ENCODE measurements at places on chromosomes 6 and 20. TPM values are rescaled to one million over a fixed set of nuclear protein-coding genes. Genes with fewer than 3 reads are reported as not detected.
A peak's percentile ranks its signal among the peaks of the same experiment; 100 is the strongest.

- no peak overlapping the region for H3K4me3 ChIP-seq
- H3K36me3 ChIP-seq = no peaks in the 10 kb centered on the region
- H3K27ac ChIP-seq = no peak overlapping the region
- peak; percentile 83 for DNase-seq
- H3K4me1 ChIP-seq = no peaks in the 10 kb centered on the region
Observed at GRCh38 chr6:39865011-39865888, 69.0 kb downstream of the MOCS1 start.

GRCh38 chr6:12336121-12336971, 46.2 kb downstream of the EDN1 start:
- no peaks in the 10 kb centered on the region for H3K27me3 ChIP-seq
- H3K27ac ChIP-seq = no peak overlapping the region
- H3K36me3 ChIP-seq = no peaks in the 10 kb centered on the region
- H3K4me1 ChIP-seq = peaks cover 12% of the 10 kb centered on the region
- H3K4me3 ChIP-seq = no peak overlapping the region
- DNase-seq = no peak

DNA sequence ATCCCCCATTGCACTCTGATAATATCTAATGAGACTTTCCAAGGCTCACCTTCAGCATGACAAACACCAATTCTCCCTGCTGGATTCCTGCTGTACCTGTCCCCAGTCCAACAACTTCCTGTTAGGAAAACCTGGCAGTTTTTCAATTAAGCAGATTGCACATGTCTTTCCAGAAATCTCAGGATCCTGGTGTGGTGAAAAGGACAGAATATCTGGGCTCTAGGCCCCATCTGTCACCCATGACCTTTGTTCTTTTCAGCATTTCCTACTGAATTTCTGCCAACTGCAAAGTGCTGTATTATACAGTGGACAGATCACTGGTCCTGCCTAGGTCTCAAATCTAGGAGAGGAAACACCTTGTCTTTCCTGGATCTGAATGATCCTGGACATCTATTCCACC, 27.7 kb upstream of the DTNBP1 start:
- H3K4me1 ChIP-seq = peaks cover 15% of the 10 kb centered on the region
- H3K36me3 ChIP-seq = no peaks in the 10 kb centered on the region
- H3K27ac ChIP-seq = no peak overlapping the region
- H3K4me3 ChIP-seq = no peak overlapping the region
- DNase-seq = no peak

DNA sequence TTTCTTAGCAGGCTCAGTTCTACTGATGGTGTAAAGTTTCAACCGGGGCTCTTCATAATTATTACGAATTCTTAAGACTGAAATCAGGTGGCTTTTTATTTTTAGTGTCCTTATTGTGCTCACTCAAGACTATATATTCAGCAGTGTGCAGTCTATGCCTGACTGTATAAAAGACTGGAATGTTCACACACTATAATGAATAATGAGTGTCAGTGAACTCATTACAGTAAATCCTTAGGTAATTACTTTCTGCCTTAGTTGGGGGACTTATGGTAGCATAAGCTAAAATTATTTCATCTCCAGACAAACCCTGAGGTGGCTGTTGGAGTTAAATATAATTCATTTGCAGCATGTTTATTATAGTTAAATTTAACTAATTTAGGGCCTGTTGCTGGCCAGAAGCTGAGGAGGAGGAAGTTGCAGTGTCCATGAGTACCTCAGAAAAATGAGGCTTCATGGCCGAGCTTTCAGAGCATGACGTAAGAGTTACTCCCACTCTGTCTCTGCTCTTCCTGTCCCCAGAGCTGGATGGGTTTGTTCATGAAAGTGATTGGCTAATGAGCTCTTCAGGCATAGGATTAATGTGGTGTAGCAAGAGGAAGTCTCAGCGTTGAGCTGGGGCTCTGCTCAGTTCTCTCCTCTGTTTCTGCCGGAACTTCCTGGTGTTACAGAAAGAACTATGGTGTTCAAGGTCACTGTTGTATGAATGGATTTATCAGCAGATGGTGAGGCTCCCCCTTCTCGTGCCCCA, 335.7 kb downstream of the NRN1 start:
- H3K27me3 ChIP-seq = no peaks in the 10 kb centered on the region
- no peak overlapping the region for H3K27ac ChIP-seq
- H3K4me1 ChIP-seq = peaks cover 28% of the 10 kb centered on the region
- H3K36me3 ChIP-seq = no peaks in the 10 kb centered on the region
- H3K4me3 ChIP-seq = no peak overlapping the region
- no peak for DNase-seq

TGM3 gene
- total RNA-seq = not detected

- no peaks in the 10 kb centered on the region for H3K4me1 ChIP-seq
- no peaks in the 10 kb centered on the region for H3K36me3 ChIP-seq
- DNase-seq = no peak
Observed at GRCh38 chr6:170177772-170178560, 112.9 kb downstream of the DLL1 start.

GRCh38 chr6:72035486-72035885, 149.1 kb downstream of the RIMS1 start:
- DNase-seq = no peak
- H3K4me1 ChIP-seq = no peaks in the 10 kb centered on the region
- no peaks in the 10 kb centered on the region for H3K27me3 ChIP-seq
- no peaks in the 10 kb centered on the region for H3K36me3 ChIP-seq
- H3K4me3 ChIP-seq = no peak overlapping the region

DNA sequence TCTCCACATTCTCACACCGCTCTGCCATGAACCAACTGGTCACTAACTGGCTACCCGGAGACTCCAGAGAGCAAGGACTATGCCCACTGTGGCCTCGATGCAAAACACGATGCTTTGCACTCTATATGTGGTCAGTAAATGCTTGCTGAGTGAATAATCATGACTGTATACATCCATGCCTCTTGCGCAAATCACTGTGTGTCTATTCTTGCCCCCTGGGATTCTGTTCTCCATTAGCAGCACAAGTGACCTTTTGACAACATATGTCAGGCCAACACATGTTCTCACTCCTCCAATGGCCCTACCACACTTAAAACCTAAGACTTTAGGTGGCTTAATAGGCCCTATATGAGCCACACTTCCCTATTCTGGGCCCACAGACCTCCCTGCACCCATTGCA, 16.9 kb downstream of the KIF16B start:
- no peaks in the 10 kb centered on the region for H3K4me1 ChIP-seq
- no peaks in the 10 kb centered on the region for H3K27me3 ChIP-seq
- no peak overlapping the region for H3K27ac ChIP-seq
- no peaks in the 10 kb centered on the region for H3K36me3 ChIP-seq
- H3K4me3 ChIP-seq = no peak overlapping the region

- H3K27me3 ChIP-seq = no peaks in the 10 kb centered on the region
- no peaks in the 10 kb centered on the region for H3K36me3 ChIP-seq
- DNase-seq = no peak
- no peak overlapping the region for H3K27ac ChIP-seq
- peak overlapping the region; percentile 81 for H3K4me3 ChIP-seq
- H3K4me1 ChIP-seq = peaks cover 16% of the 10 kb centered on the region
Observed at GRCh38 chr6:136551103-136551502, 881 bp upstream of the MAP7 start.

GRCh38 chr6:13461805-13462204, 25.6 kb downstream of the GFOD1 start:
- DNase-seq = no peak
- H3K4me1 ChIP-seq = no peaks in the 10 kb centered on the region

FAM209B gene
- not detected for total RNA-seq

TTI1 gene
- 11.5 TPM for total RNA-seq

DNA sequence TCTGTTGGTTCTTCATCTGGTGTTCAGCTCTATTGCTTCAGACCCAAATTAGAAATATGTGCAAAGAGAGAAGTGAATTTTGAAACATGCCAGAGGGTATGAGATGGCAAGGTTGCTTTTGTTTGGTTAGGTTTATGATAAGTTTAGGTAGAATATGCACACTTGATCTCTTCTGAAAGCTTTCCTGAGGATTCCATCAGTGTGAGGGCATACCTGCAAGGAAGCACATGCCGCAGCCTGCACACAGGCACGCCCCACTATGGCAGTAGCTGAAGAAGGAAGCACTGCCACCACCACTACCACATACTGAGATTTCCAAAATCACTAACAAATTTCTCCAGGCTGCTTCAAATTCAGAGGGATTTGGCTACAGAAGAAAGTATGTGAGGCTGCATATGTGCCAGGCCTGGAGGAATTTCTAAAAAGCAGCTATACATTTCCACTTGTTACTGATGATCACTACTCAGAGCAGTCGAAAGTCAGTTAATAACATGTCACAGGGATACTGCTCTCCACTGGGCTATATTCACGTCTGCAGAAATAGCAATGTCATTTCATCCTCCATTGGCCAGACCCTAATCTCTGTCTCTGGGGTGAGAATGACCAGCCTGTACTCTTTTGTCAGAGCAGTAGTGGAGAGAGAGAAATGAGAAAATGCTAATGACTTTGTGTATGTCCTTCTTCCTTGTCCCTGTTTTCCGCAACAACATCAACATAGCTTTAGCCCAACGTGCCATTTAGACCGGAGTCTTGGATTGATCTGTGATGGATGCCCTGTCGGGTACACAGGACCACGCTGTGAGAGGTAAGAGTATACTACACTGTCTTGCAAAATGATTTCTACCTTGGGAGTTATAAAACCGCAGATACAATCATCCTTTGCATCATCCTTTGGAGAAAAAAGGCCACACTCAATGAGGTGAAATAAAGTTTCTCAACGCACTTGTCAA, 396.7 kb downstream of the LAMA2 start:
- H3K27ac ChIP-seq = no peak overlapping the region
- peaks cover 12% of the 10 kb centered on the region for H3K36me3 ChIP-seq

GRCh38 chr20:63087872-63088680, 81.3 kb upstream of the BHLHE23 start:
- H3K27ac ChIP-seq = no peak overlapping the region
- no peaks in the 10 kb centered on the region for H3K27me3 ChIP-seq
- H3K4me1 ChIP-seq = no peaks in the 10 kb centered on the region

- peaks cover 13% of the 10 kb centered on the region for H3K36me3 ChIP-seq
- no peaks in the 10 kb centered on the region for H3K27me3 ChIP-seq
- H3K4me3 ChIP-seq = no peak overlapping the region
- no peak overlapping the region for H3K27ac ChIP-seq
Observed at GRCh38 chr20:51473256-51473655, 69.3 kb downstream of the NFATC2 start.

DNA sequence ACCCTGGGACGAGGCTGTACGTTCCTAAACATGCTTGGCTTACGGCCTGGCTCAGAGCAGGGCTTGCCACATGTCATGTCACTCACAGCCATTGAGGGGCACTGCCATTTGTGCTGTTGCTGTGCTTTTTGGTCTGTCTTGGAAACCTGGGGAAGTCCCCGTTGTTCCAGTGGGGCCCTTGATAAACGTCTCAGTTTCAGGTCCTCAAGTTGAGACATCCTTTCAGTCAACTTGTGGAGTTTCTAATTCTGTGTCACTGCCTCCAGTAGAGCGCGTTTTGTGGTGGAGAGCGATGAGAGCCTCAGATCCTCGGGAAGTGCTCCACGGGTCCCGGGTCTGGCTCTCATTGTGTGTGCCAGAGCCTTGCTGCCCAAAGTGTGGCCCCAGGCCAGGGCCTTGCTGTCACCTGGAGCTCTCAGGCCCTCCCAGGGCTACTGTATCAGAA, 43.0 kb upstream of the CCR6 start:
- no peak overlapping the region for H3K4me3 ChIP-seq

DNA sequence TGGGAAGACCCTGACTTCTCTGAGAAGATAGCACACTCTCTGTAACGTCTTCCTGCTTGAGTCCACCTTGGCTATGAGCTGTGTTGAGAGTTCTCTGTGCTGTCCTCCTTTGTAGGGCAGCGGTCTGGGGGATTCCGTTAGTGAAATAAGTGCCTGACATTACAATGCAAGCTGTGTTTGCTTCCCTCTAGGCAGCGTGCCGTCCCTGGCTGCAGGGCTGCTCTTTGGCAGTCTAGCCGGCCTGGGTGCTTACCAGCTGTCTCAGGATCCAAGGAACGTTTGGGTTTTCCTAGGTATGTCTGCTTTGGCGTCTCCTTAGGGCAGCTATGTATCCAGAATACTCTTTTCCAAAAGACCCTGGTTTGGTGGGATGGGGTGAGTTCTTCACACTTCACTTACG, 2.8 kb downstream of the TMEM14C start:
- DNase-seq = no peak
- no peaks in the 10 kb centered on the region for H3K27me3 ChIP-seq
- no peak overlapping the region for H3K4me3 ChIP-seq

- H3K4me1 ChIP-seq = peaks cover 69% of the 10 kb centered on the region
- no peak overlapping the region for H3K4me3 ChIP-seq
- no peak overlapping the region for H3K27ac ChIP-seq
- H3K36me3 ChIP-seq = no peaks in the 10 kb centered on the region
Observed at GRCh38 chr6:112249489-112249888, 4.9 kb downstream of the LAMA4 start.

C2 gene
- total RNA-seq = 19.9 TPM
